ENCODE measurements at places on chromosomes 1 and 21.

DNA sequence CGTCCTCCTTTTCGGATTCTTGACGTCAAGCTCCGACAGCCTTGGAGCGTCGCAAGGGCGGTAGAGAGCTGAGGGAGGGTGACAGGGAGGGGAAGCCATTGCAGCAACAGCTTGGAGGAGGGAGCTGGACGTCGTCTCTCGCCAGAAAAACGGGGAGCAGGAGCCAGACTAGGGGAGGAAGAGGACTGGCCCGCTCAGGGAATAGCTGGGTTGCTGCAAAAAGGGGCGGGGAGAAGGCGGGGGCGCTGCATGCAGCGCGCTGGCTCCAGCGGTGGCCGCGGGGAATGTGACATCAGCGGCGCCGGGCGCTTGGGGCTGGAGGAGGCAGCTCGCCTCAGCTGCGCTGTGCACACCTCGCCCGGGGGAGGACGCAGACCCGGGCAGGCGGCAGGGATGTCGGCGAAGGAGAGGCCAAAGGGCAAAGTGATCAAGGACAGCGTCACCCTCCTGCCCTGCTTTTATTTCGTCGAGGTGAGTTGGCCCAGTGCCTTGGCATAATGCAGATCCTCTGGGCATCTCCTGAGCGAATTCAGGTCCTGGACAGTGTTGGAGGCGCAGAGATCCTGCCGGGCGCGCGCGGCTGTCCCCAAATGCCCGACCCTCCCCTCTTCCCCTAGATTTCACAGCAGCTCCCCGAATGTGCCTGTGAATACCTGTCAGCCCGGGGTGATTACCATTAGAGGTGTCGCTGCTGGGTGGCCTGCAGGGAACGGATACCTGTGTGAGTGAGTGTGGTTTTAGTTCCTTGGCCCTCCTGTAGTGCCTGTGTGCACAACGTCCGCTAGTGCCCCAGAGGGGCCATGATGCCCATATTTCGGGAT, at the start of gene PLPPR4:
PLPPR4 (plus strand) TSS at position 292 of the 821 bp plus-strand sequence; CDS start at position 394, 102 bp downstream.
- no peak for DNase-seq

DNA sequence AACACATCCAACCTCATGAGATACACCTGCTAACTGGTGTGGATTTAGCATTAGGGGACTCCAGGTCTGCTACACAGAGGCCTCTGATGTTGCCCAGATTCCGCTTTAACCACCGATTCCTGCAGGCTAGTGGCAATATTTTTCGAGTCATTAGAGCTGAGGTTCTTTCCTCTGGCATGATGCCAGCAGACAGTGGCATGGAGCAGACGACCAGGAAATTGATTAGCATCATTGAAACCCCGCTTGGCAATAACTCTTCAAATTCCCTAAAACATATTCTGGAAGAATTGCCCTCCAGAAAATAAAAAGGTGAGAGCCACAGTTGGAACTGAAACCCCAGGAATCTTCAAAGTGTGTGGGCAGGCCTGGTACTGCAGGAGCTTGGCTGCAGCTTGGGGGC, 28.4 kb upstream of the ETV3 start:
- DNase-seq, result no peak

DNA sequence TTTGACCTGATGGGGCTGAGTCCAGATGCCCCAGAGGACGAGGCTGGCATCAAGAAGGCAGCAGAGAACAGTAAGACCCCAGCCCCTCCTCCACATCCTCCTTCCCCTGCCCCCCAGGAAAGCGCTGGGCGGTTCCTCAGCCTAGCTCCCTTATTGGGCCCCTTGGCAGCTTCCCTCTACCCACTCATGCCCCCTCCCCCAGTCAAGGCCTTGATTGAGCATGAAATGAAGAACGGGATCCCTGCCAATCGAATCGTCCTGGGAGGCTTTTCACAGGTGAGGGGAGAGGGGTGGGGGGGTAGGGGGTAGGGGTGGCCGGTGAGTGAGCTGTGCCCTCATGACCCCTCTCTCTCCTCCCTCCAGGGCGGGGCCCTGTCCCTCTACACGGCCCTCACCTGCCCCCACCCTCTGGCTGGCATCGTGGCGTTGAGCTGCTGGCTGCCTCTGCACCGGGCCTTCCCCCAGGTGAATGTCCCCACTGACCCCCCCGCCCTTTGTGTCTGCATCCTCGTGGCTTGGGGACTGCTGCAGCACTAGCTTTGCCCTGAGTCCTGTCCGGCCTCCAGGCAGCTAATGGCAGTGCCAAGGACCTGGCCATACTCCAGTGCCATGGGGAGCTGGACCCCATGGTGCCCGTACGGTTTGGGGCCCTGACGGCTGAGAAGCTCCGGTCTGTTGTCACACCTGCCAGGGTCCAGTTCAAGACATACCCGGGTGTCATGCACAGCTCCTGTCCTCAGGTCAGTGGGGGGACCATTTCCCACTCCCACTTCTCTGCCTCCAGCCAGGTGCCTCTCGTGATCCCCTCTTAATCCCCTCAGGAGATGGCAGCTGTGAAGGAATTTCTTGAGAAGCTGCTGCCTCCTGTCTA, 3.2 kb downstream of the LYPLA2 start:
- no peak for DNase-seq

DNA sequence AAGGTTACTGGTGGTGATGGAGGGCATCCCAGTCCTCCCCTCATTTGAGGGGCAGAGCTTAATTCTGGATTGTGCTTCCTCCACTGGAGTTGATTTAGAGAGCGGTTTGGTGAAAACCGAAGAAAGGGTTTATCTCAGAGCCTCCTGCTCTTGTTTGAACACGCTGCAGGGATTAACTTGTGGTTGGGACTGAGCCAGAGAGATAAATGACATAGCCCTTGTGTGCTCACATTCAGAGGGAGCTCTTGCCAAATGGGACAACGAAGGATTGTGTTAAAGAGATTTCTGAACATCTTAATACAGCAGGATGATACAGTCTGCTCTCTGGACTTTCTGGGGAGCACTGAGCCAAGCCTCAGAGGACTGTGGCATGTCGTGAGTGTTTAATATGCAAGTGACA, 308.2 kb downstream of the DISC1 start:
- no peak for DNase-seq

GRCh38 chr1:91608876-91609275, 108.2 kb downstream of the CDC7 start:
- no peak for DNase-seq

DNA sequence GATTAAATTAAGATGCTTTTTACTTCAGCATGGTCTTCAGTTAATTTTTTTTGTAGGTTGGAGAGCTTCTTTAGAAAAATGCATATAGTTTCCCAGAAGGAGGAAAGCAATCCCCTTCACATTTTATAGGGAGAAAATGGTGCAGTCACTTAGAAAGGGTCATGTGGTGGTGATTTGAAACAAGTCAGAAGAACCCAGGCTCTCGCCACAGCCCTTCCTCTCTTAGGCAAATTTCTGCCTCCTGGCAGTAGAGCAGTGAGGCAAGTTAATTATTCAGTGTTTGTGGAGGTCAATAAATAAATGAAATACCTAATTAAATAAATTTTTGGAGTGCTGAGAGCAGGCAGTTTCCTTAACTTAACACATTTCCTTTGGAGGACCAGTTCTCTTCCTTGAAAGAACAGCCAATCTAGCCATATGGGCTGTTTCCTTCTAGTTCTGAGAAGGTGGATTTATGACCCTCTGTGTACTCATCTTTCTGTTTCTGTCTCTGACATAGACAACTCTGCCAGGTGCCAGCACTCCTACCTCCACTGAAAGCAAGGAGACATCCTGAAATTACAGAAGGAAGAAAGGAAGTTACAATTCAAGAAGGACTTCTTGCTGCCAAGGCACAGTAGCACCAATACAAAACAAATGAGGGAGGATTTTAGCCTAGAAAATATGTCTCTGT, 19.0 kb upstream of the POGZ start:
- DNase-seq, result no peak

DNA sequence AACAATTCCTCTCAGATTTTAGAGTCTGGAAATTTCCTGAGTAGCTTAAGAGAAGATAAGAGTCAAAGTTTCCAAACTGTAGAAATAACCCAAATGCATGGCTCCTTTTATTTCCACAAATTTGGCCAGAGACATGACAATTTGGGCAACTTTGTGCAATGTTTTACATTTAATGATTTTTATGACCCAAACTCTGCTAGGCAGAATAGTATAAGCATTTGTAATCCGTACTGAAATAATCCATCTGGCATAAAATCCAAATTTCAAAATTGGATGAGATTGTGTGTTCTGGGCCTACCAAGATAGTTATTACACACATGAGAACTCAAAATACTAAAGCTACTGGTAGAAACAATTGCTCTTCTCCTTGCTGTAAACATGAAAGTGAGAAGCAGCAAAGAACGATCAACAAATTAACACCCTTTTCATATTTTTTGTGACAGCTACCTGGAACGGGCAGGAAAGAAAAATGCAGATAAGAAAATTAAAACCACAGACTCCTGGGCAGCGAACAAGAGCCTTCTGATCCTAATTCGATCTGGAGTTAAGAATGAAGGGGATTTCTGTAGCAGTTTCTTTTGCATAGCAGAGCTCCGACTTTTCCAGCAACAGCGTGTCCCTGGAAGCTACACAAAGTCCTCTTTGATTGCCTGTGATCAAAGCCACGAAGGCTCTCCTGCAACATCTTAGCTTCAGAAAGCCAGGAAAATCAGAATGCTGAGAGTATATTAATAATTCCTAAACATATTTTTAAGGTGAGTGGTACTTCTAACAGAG, 191.2 kb downstream of the GRIK1 start:
- no peak for DNase-seq

- no peak for DNase-seq
These were observed 48.2 kb downstream of the HHAT start for GRCh38 chr1:210376836-210377372.

- DNase-seq, result no peak
These were observed 70.4 kb downstream of the DIRAS3 start for GRCh38 chr1:67980028-67980427.

DNA sequence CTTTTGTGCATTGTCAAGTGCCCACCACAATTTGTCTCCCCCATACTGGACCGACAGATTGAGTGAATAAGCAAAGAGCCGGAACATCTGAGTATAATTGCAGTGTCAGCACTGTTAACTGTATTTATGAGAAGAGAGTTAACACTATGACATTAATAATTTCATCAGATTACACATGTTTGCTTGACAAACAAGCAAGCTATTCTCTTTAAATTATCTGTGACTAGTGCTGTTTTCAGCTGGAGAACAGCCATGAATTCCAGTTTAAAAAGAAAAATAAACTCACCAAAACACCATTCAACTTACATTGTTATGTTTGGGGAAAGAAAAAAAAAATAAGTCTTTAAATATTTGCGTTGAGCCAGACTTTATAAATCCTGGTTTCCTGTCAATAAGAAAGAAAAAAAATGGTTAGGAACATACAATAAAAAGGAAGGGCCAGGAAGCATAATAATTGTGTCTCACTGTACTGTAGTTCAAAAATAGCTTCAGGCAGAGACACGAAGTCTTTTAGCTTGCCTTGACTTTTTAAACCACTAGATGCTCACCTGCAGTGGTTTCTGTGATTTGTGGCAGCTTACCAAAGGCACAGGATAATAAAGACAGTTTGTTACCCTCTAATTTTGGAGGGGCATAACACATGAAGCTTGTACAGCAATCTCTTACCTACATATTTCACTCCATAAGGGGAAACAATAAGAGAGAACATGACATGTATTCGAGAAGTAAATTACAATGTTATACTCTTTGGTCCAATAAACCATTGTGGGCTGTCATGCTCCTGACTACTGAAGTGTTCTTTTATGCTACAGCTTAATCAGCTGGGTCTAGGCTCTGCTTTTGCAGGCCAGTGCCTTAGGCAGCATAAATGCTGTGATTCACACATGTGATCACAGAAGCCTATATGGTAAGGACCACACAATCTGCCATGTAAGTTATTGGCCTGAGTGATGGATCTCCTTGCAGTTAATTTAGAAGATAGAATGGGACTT, 302.0 kb upstream of the ADGRL2 start:
- DNase-seq, result no peak

DNA sequence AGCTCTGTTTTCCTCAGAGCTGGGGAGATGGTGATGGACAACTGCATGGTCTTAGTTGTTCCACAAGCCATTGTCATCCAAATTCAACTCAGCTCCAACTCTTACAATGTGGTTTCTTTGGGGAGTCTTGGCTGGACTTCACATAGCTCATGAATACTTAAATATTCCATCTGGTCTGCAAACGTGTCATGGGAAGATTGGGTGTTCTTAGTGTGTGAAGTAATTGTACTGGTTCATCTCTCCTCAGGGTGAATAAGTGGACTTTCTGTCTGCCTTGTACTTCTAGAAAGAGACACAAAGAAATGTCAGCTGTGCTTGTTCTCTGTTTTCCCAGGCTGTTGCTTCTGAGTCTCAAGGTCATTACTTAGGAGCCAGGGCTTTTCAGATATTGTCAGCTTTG, 106.6 kb downstream of the VPS13D start:
- no peak for DNase-seq

- no peak for DNase-seq
These were observed 211.8 kb upstream of the ZC3H12A start for GRCh38 chr1:37262439-37263170.

DNA sequence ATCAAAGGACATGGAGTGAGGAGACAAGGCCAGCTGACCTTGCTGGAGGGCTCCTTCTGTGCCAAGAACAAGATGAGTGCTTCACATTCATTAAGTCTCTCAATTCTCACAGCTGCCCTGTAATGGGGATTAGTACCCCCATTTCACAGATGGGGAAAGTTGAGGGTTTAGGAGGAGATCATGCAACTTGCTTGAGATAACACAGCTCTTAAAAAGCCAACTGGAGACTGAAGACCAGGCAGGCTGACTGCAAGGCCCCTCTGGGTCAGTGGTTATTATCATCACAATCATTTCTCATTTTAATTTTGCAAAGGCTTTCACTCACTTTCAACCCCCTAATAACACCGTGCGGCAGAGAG, 46.8 kb downstream of the GPR161 start:
- DNase-seq, result no peak

DNA sequence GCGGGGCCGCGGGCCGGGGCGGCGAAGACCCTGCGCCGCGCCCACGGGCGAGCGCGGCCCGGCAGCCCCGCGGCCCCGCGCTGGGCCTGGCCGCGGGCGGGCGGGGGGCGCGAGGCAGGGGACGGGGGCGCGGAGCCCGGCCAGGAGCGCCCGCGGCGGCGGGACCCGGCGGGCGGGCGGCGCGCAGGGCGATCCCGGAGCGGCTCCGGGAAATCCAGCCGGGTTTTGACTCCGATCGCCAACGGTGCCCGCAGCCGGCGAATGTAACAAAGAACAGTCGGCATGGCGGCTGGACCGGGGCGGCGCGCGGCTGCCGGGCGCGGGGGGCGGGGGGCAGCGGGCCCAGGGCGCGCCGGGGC, 334 bp downstream of the PRDM15 start:
- no peak for DNase-seq

DNA sequence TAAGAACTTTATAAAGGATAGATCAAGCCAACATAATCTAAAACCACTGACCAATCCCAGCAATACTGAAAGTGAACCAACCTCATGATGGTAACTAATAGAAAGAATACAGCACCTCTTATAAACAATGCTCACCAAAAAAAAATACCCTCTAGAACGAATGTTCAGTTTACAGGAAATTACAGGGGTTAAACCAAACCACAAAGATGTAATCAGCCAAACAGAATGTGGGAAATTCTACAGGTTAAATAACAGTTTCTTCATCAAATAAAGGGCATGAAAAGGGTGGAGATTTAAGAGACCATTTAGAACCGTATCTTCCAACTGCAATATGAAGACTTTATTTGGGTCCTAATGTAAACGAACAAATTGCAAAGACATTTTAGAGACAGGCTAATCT, 30.4 kb downstream of the ARID4B start:
- DNase-seq, result no peak
